Cerebellum (tissue), 4 donors: ENCODE measurements at places on chromosomes 16 and 17.

GRCh38 chr16:15443753-15444152, 9.4 kb downstream of the BMERB1 start:
- no peak for DNase-seq

DNA sequence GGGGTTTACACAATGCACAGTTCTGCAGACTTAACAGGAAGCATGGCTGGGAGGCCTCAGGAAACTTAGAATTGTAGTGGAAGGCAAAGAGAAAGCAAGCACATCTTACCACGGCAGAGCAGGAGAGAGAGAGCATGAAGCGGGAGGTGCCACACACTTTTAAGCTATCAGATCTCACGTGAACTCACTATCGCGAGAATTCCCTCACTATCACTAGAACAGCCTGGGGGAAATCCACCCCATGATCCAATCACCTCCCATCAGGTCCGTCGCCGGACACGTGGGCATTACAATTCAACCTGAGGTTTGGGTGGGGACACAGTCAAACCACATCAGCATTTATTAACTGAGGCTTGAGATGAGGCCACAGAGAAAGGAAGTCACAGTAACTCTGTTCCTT, 326.7 kb downstream of the C16orf95 start:
- DNase-seq = no peak

DNA sequence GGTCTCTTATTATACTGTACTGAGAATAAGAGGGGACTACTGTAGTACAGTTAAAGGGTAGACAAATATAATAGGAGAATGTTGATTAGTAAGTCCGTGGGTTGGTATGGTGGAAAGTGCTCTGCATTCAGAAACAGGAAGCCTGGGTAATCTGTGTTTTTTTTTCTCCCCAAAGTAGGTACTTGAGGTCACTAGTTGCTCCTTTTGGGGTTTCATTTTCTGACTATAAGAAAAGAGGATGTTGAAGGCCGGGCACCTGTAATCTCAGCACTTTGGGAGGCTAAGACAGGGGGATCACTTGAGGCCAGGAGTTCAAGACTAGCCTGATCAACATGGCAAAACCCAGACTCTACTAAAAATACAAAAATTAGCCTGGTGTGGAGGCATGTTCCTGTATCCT, 42.0 kb upstream of the MMD start:
- no peak for DNase-seq

DNA sequence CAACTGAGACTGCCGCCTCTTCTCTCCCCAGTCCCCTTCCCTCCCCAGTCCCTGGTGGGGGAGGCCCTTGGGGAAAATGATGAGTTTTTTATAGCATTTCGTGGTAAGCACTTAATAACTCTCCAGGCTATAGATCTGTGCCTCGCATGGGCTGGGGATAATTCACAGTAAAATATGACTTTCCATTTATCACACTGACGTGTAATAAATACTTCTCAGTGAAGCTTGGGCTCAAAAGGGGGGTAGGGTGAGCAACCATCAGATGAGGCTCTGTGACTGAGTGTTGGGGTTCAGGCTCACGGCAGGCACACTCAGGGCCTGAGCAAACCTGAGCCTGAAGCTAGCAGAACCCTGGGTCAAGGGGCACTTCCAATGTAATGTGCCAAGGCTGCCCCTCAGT, 101.6 kb downstream of the CCT6B start:
- no peak for DNase-seq

DNA sequence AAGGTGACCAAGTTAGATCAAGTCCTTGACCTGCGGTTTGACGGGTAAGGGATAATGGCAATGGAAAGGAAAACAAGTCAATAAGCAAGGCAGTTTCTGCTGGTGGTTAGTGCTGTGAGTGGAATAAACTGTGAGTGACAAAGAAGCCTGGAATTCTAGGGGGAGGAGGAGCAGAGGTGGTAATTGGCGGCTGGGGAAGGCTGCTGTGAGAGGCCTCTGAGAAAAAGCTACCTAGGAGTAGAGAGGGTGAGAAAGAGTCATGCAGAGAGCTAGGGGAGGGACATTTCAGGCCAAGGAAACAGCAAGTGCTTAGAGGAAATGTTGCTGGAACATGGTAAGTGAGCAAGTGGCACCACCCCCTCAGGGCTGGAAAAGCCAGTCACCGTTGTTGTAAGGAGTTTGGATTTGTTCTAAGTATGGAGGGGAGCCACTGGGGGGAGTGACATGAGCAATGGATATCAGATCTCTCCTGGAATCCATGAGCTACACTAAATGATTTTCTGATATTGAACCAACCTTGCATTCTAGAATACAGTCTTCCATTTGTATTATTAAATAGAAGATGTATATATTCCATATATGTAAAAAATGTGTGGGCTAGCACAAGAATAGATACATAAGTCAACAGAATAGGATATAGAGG, 6.7 kb downstream of the NLRC3 start:
- no peak for DNase-seq

GRCh38 chr17:21454441-21454840, 78.3 kb downstream of the KCNJ12 start:
- DNase-seq = no peak

DNA sequence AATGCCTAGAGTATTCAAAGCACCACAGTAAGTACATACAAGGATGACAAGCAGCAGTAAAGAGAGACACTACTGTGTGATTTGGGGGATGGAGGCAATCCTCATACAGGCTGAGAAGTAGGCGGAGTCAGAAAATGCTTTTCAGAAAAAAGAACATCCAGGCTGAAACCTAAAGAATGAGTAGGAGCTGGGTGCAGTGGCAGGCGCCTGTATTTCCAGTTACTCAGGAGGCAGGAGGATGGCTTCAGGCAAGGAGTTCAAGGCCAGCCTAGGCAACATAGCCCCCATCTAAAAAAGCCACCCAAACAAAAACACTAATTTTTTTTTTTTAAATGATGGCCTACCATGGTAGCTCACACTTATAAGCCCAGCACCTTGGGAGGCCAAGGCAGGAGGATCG, 10.3 kb downstream of the KANSL1 start:
- no peak for DNase-seq

- no peak for DNase-seq
Observed at GRCh38 chr16:83343935-83344366, 463.8 kb upstream of the HSBP1 start.

GRCh38 chr17:62875296-62875695, 67.2 kb upstream of the MARCHF10 start:
- no peak for DNase-seq

DNA sequence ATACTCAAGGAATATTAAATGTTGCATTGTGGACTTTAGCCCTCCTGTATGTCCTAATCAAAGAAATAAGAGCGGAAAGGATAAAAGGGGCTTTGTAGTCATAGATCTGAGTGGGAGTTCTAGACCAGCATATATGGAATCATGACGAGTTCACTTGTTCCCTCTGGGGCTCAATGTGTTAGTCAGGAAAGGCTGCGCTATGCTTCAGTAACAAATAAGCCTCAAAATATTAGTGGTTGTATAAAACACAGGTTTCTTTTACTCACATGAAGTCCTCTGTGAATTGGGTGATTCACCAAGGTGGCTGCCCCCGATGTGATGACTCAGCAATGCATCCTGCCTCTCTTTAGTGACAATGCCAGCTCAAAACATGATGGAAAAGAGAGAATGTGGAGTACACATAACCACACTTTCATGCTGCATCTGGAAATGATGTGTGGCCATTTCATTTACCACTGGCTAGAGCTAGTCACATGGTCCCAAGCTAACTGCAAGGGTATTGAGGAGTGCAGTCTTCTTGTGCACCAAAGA, 63.3 kb upstream of the IRX5 start:
- DNase-seq = no peak

DNA sequence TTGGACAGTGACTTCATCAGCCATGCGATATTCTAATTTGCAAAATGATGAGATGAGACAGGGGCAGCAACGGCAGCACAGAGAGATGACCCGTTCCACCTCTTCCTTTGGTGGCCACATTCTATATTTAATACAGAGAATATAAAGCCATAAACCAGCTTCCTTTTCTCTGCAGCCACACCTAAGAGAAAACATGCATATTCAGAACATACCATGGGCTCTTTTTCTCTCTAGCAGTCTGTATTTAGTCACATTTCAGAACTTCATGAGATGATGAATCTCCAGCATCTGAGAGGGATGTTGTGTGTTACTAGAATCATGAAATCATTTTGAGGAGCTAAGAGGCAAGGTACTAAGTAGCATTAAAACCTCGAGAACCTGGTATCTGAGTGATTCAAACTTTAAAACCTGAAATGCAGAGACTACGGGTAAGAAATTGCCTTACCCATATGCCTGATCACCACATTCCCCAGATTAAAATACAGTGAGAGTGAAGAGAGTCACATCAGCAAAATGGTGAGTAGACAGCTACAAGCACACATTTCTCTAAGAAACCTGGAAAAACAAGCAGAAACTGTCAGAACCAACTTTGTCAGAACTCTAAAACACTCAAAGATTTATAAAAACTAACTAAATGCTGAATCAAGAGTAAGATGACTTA, 55.5 kb upstream of the CPHXL start:
- no peak for DNase-seq

DNA sequence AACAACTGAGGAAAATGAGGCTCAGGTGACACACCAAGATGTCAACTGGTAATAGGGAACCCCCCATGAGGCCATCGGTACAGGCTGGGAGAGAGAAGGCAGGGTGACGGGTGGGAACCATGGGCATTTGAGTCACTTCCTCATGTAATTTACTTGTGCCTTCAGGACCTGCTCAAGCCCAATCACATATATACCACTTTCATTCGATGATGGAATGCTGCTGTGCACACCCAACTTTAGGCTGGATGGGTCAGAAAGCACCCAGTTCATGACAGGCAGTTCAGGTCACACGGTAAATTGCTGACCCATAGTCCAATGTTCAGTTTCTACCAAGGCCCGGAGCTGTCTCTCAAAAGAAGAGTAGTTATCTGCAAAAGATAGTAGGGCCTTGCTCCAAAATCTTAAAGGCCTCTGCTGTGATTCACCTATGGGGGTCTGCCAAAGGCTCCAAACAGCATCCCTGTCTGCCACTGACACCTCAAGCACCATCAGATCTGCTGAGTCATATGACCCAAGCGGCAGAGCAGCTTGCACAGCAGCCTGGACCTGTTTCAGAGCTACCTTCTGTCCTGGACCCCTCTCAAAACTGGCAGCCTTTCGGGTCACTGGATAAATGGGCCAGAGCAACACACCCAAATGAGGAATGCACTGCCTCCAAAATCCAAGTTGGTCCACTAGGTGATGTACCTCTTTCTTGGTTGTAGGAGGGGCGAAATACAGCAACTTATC, 24.7 kb downstream of the ZZEF1 start:
- no peak for DNase-seq

DNA sequence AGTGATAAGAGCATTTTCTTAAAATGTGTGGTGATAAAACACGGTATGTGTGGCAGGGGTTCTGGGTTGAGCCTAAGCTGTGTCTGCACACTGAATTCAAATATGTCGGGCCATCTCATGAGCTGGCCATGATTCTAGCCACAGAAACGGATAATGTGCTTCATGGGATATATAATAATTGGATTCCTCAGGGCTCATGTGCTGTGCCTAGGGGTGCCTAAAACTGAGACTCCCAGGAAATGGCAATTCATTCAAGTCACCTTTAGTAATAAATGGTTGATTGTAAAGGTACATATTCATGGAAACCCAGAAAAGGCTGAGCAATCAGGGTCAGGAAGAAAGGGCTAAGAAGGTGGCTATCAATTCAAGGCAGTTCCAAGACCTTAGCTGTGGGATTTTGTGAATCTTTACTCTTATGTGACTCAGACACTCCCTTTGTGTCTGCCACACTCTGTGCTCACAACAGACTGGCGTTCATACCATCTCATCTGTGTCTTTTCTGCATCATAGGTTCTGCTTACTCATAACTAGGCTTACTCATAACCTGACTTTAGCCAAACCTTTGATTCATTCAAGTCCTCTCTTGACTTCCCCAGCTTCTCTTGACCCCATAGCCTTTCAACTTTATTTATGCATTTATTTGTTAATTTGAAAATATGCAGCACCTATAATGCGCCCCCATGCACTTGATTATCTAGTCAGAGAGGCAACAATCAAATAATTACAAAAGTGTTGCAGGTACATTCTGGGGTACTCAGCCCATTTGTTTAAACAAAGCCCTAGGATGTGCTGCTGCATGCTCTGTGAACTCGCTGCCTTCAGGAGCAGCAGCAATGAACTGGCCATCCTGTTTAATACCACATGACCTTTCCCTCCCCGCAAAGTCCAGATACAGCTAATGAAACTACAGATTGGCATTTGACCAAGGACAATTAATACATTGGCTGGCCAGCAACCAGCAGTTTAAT, 28.4 kb upstream of the MED13 start:
- no peak for DNase-seq

DNA sequence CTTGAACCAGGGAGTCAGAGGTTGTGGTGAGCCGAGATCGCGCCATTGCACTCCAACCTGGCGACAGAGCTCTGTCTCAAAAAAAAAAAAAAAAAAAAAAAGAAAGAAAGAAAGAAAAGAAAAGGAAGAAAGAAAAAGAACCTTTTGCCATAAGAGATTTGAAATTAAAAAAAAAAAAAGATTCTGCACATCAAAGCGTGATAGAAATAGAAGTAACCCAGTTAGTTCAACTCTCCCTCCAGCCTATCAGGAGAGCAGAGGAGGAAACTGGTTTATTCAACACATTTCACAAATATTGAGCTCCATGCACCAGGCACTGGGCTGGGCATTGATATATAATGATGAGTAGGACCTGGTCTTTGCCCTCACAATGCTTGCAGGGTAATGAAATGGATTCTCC, 2.4 kb upstream of the SOCS3 start:
- DNase-seq = no peak

DNA sequence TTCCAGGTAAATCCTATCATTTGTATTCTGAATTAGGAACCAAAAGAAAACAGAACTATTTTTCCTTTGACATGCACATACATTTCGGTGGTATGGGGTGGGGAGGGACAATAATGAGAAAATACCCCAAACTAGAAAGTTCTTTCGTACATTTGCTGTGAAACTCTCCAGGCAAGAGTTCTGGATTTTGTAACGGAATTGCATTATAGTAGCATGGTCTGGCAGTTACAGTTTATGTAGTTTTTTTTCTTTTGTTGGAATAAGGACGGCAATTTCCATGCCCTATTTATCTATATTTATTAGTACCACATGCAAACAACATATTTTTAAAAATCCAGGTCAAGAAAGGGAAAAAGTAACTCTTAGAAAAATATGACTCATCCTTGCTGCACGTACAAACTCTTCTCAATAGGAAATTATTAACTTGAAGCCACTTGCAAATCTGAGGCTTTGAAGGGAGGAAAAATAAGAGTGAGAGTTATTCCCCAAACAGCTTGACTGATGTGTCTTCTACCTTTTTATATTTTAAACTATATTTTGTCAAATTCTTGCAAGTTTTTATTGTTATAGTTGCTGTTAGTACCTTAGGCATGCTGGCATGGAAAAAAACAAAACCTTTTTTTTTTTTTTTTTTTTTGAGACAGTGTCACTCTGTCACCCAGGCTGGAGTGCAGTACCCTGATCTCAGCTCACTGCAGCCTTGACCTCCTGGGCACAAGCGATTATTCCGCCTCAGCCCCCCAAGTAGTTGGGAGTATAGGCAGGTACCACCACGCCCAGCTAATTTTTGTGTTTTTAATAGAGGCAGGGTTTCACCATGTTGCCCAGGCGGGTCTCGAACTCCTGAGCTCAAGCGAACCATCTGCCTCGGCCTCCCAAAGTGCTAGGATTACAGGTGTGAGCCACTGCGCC, 69.3 kb downstream of the WWP2 start:
- DNase-seq = no peak

DNA sequence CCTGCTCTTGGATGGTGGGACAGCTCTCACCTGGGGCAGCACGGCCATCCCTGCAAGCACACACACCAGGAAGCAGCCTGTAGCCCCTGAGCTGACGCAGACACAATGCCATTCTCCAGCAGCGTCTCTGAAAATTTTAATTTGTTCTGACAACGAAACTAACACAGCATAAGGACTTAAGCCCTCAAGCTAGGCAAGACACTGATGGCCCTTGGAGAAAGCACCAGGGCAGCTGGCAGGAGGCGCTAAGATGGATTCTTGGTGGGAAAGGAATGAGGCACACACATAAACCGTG, 2.7 kb upstream of the LIMD2 start:
- DNase-seq = no peak
